ENCODE measurements at places on chromosomes 1 and 21.

- no peak for DNase-seq
These were observed 50.9 kb upstream of the TARBP1 start for GRCh38 chr1:234529950-234530237.

DNA sequence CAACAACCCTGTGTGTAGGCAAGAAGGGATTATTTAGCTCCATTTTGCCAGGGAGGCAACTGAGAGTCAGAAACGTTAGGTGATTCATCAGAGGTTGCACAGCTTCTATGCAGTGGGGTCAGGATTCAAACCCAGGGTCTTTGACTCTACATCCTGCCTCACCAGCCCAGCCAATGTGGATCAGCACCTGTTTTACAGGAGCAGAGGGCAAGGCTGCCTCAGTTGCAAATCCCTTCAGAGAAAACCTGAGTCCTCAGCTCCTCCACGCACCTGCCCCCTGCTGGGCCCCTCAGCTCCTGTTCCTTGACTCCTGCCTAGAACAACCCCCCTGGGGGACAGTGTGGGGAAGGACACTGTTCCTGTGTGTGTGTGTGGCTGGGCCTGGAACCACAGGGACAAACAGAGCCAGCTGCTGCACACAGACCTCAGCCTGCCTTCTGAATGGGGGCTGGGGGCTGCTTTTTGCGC lies 61.6 kb downstream of the LRRN2 start:
- no peak for DNase-seq

DNA sequence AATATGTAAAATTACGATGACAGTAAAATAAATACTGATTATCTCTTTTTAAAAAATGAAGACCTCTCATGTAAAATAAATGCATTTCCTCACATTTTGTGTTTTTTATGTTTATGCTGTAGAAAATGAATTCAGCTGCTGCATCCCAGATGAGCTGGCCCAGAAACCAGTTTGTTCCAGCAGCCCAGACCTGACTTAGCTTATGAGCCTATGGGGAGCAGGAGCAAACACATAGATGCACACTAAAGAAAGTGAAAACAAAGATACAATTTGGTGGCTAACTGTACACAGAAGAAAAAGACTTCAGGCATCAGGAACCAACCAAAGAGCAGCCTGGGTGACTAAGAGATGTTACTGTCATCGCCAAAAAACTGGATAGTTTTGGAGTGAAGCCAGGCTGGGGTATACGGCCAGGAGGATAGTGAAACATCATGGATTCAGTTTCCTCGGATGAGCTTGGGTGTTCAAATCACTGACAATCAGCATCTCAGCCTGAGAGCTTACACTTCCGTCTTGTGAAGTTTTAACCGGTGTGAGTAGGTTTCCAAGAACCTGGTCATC lies 113.9 kb upstream of the BACE2 start:
- no peak for DNase-seq

DNA sequence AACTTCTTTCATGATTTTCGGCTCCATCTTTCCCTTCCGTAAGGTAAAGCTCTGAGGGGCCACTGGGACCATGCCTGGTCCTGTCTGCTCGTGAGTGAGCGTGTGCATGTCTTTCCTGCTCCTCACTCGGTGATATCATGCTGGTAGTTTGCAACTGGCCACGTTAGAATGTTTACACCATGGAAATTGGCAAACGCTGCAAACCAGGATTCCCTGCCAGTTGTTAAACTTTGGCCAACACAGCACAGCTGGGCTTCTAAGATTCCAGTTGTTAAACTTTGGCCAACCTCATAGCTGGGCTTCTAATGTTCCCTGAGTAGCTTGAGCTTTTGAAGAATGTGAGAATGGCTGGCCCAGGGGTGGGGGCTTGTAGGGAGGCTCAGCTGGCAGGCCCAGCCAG lies 68.0 kb upstream of the ACTL8 start:
- no peak for DNase-seq

DNA sequence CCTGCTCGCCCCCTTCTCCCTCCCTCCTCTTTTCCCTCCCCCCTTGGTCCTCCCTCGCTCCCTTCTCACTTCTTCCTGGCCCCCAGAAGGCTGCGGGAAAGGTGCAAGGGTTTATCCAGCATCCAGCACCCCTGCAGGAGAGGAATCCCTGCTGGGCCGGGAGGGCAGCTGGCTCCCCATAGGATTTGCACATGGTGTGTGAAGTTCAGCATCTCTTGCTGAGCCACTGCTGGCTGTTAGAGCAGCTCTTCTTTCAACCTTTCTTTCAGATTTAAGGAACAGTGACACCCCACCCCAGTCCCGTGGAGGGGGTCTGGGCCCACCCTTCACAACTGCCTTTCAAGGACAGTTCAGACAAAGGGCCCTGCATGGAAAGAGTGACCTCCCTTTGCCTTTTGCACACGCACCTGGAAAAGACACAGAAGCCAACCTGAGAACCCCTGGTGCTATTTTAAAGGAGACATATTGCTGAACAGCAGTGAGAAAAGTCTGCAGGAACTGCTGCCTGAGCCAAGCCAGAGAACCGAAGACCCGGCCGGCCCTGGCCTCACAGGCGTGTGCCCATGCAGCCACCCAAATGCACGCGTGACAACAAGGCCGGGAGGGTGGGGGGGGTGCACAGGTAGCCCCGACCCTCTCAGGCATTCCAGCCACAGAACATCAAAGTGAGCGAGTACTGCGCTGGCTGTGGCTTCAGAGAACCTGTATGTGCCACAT lies 66.6 kb downstream of the SLC37A1 start:
- no peak for DNase-seq

DNA sequence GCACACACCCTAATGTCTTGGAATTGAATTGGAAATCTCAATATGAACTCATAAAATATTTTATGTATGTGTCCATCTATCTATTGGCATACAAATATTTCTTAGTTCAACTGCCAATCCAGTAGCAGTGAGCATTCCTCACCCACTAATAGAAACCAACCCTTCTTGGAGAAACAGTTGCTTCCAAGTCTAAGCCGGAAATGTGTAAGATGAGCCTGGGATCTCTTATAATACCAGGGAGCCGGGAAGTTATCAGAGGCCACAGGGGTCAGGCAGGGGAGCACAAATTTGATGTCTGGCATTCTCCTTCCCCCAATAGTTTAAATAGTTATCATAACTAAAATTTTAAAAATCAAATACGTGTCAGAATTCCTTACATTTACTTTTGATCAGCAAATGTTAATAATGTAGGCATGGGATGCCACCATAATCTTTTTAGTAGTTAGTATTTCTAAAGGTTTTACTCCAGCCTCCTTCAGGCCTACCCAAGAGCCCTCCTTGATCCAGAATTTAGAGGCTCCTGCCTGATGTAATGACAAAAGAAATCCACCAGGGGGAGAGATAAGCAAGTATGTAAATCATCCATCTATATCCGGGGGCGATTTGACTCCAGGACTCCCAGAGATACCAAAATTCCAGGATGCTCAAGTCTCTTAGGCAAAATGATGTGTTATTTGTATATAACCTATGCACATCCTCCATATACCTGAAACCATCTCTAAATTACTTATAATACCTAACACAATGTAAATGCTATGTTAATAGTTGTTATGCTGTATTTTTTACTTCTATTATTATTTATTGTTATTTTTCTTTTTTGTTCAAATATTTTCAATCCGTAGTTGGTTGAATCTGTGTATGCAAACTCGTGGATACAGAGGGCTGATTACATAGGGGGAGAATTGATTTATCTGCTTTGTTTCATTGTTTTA lies 218.7 kb upstream of the COA6 start:
- no peak for DNase-seq

- DNase-seq = no peak
These were observed 36.7 kb upstream of the SH3D21 start for GRCh38 chr1:36269408-36269838.

GRCh38 chr1:67150931-67151330 lies 15.3 kb upstream of the IL23R start:
- no peak for DNase-seq

DNA sequence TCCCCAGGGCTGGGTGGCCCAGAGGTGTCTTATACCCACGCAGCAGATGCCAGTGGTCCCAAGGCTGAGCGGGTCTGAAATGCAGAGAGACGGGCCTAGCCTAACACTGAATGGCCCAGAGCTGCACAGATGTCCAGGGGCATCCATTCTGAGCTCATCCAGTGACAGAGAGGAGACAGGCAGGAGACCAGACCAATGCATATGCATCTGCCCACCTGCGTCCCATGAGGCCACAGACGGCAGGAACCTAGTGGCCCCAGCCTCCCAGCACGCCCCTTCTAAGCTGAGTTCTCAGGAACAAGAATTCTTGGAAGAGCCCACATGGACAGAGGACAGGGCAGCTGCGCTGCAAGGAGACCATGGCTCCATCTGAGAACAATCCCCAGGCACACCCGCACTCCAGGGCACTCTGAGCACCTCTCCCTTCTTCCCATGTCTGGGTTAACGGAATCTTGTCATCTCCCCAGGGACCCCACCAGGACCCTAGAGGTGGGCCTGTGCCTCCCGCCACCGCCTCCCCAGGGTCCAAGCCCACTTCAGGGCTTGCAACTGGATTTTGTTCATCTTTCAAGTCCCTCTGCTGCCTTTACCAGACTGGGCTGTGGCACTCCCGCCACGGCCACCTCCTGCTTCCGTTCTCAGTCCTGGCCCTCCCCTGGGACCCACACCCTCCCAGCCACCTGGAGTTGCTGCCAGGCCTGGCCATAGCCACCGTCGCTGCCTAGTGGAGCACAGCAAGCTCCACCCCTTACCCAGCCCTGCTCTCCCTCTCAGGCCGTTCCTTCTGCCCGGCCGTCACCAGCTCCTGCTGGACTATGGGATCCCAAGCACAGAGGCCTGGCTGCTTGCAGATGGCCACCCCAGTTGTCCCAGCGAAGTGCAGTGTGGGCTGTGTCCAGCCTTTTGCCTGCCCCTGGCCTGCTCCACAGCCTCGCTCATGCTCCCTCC lies 3.3 kb downstream of the WNT3A start:
- no peak for DNase-seq

GRCh38 chr1:222018041-222018440 lies 276.2 kb upstream of the DUSP10 start:
- DNase-seq = no peak

- no peak for DNase-seq
These were observed 31.6 kb downstream of the TTLL7 start for GRCh38 chr1:83967336-83967735.

- no peak for DNase-seq
These were observed 41.4 kb upstream of the COX20 start for GRCh38 chr1:244794071-244794470.

DNA sequence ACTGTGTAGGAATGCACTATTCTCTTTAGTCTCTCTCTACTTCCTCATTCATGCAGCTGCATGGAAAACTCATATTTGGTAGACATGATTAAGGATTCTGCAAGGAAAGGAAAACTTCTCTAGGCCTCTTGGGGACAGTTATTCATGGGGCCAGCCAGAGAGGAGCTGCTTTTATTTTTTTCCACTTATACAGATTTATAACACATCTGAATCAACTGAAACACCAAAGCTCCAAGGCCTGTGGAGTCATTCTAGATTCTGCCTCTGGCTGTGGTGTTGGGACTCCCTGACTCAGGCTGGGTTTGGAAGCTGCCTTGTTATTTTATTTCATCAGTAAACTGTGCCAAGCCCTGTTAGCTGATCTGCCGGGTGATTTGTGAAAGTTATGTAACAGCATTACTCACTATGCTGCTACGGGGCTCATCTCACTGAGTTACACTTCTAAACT lies 83.9 kb upstream of the EDEM3 start:
- no peak for DNase-seq

- DNase-seq = no peak
These were observed 15.5 kb downstream of the DPYD start for GRCh38 chr1:97905141-97905940.

DNA sequence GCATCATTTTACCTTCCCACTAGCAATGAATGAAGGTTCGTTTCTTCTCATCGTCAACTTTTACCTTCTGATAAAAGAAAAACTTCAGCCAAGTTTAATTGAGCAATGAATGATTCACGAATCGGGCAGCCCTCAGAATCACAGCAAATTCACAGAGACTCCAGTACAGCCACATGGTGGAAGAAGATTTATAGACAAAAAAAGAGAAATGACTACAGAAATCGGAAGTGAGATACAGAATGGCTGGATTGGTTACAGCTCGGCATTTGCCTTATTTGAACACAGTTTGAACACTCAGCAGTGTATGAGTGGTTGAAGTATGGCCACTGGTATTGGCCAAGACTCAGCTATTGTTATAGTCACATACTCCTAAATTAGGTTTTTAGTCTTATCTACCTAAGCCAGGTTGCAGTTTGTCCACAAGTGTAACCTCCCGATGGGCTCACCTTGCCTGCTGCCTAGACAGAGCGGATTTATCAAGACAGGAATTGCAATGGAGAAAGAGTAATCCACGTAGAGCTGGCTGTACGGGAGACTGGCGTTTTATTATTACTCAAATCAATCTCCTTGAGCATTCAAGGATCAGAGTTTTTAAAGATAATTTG lies 15.3 kb downstream of the AK4 start:
- no peak for DNase-seq

All from cortex of kidney (tissue), 1 donor.